ENCODE measurements at places on chromosomes 6 and 20. TPM values are rescaled to one million over a fixed set of nuclear protein-coding genes. Genes with fewer than 3 reads are reported as not detected.

Gene DEFB124
- total RNA-seq, result not detected

Gene TBXT
- not detected for total RNA-seq

Gene CST4
- total RNA-seq, result not detected

Gene HTR1E
- total RNA-seq, result not detected

Gene PGC
- not detected for total RNA-seq

Gene CST7
- total RNA-seq, result not detected

Gene FHL5
- not detected for total RNA-seq

Gene ANKS1A
- total RNA-seq, result 9.1 TPM

Gene COL21A1
- total RNA-seq, result 1.0 TPM

Gene EDN3
- total RNA-seq, result not detected

Gene FABP7
- total RNA-seq, result not detected

Gene GPX5
- total RNA-seq, result not detected

Gene LPIN3
- 11.5 TPM for total RNA-seq

Gene BMP6
- total RNA-seq, result 4.2 TPM

Gene DPM1
- 86.4 TPM for total RNA-seq

Gene JARID2
- total RNA-seq, result 6.8 TPM

Gene STX11
- total RNA-seq, result 0.91 TPM

Gene BMP2
- 16.3 TPM for total RNA-seq

Gene VWA7
- 1.9 TPM for total RNA-seq

Gene SMOC2
- total RNA-seq, result 164 TPM

Gene MATN4
- not detected for total RNA-seq

Gene APCDD1L
- total RNA-seq, result 4.5 TPM

Gene SHLD1
- 1.6 TPM for total RNA-seq

All from articular chondrocyte of knee joint (primary cell).